HFF-Myc (cell line): ENCODE measurements at places on chromosomes 4 and X.

- DNase-seq = no peak
Observed at GRCh38 chr4:84733343-84734033, 150.6 kb downstream of the CDS1 start.

- no peak for DNase-seq
Observed at GRCh38 chrX:130028196-130028595, 45.8 kb downstream of the BCORL1 start.

DNA sequence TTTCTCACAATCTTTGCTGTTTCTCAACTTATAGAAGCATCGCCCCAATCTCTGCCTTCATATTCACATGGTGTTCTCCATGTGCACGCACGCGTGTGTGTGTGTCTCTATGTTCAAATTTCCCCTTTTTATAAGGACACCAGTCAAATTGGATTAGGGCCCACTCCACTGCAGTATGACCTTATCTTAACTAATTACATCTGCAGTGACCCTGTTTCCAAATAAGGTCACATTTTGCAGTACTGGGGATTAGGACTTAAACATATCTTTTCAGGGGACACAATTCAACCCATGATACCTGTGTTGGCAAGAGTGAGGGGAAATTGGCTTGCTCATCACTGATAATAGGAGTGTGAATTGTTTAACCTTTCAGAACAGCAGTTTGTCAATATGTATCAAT, 66.5 kb upstream of the MAGEA10 start:
- no peak for DNase-seq

DNA sequence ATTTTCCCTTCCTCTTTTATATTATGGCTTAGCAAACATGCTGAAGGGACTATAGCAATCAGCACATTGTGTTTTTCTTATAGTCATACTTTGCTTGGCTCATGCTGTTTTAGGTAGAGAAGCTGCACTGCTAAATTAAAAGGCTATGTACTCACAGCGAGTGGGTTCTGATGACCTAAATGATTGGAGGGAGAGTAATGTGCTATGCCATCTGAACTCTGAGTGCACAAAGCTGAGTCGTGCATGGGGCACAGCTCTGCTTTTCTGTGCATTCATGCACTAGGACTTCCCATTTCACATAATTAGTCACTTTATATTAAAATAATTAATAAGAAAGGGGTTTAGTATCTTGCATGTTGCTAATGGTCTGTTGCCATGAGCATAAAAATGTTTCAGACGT, 132.7 kb upstream of the ADGRL3 start:
- DNase-seq = no peak

GRCh38 chrX:79466636-79467035, 99.5 kb upstream of the ITM2A start:
- DNase-seq = no peak

GRCh38 chrX:41616935-41617334, 71.8 kb upstream of the GPR34 start:
- DNase-seq = no peak

DNA sequence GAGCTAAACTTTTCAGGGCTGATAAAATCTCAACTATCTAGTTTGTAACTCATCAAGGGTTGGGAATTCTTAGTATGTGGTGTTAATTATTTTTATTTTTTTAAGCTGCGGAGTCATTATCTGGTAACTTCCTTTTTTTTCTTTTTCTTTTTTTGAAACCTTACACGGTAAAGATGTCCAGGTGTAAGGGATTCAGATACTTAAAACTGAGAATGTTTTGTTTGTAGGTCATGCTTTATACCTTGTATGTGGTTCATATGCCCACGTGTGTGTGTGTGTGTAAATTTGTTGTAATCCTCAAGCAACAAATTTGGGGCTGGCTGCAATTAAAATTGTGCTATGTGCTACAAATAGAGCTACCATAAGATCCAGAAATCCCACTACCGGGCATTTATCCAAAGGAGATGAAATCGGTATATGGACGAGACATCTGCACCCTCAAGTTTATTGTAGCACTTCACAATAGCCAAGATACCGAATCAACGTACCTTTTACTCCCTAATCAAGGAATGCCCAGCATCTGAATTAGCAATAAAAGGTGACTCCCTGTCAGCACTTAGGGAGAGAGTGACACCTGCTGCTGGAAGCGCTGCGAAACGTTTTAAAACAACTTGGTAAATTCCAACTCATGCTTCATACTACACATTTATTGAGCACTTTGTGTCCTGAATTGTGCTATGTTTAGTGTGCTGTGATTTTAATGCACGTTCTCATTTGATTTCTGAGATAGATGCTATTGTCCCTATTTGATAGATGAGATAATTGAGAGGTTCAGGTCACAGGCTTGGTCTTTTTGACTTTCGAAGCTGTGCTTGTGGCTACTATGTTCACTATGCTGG, 16.1 kb downstream of the MSMO1 start:
- DNase-seq = no peak

DNA sequence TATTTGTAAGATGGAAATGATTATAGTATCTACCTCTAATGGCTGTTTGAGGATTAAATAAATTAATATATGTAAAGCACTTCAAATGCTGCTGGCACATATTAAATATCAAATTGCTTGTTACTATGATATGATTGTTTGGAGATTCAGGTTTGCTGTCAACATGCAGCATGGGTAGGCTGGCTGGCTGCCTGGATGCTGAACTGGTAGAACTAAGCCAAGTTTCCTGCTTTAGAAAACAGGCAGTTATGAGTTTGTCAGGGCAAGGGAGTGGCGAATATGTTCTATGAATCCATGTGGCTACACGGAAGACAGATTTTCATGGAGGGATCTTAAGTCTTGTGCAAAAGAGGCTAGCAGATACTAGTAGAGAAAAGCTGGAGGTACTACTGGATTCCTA, 239.6 kb downstream of the GBA3 start:
- no peak for DNase-seq

GRCh38 chr4:90160044-90160443, 32.9 kb downstream of the CCSER1 start:
- DNase-seq = no peak

- DNase-seq = no peak
Observed at GRCh38 chr4:70902577-70903290, 565 bp downstream of the MOB1B start.

DNA sequence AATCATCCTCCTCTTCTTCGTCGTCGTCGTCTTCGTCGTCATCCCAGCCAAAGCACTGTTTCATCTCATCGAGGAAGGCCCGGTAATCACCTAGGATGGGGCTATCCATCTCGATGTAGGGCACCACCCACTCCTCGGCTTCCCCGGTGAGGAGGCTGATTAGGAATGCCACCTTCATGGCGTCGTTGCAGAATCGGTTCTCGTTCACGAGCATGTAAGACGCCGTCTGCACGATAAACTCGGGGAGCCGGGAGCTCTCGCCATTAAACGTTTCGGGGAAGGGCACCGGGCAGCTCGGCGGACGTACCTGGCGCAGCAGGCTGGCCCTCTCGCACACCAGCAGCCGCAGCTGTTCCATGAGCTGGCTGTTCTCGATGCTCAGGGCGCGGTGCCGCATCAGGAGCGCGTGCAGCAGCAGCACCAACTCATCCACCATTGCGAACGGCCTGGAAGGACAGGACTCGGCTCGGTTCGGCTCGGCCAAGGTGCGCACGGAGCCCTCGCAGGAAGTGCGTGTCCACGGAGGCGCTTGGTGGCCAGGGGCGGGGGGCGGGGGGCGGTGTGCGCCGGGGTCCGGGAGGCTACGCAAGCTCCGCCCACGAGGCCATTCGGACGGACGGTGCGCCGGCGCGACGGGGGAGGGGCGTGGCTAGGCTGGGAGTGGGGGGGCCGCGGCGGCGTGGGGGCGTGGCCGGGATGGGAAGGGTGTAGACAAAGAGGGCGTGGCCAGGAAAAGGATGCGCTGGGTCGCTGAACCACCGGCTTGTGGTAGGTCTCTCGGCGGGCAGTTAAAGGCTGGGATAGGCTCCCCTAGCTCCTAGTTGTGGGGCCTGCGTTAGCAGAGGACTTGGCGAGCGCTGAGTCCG, at the start of gene LDOC1:
LDOC1 (minus strand) TSS at position 544 of the 866 bp plus-strand sequence; CDS start at position 436, 108 bp downstream.
- DNase-seq = peak; percentile 24

- no peak for DNase-seq
Observed at GRCh38 chrX:147498796-147499195, 412.9 kb upstream of the FMR1 start.

DNA sequence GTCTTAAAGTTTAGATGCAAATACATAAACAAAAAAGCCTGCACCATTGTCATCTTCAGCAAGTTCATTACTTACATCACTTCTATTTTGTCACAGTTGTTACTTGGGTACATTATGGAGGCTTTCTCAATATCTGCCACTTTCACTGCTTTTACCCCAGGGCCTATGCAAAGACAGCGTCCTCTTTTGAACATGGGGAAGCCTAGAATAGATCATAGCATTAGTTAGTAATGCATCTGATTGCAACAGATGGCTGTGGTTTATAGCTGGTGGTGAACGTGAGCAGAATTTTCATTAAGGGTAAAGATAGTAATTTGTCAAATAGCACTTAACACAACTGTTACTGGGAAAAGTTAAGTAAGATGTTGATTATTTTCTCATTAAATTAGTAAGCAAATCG, 729 bp downstream of the CXCL11 start:
- no peak for DNase-seq

GRCh38 chr4:46016306-46016705, 107.5 kb downstream of the GABRG1 start:
- no peak for DNase-seq

DNA sequence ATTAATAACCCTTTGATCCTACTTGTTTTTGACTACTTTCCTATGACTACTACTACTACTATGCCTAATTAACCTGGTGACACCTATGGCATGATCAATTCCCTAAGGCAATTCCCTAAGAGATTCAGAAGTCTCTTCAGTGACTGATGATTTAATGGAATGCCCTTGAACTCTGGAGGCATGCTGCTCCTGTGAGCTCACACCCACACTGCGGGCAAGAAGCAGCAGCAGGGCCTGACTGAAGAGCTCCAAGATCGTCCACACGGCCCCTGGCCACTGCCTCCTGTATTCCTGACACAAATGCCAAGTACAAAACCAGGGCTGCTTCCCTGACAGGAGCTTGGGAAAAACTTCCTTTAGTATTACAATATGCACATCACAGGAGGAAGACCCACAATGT, 74.2 kb upstream of the STS start:
- no peak for DNase-seq

- DNase-seq = no peak
Observed at GRCh38 chr4:1199556-1200331, 27.4 kb upstream of the SPON2 start.

DNA sequence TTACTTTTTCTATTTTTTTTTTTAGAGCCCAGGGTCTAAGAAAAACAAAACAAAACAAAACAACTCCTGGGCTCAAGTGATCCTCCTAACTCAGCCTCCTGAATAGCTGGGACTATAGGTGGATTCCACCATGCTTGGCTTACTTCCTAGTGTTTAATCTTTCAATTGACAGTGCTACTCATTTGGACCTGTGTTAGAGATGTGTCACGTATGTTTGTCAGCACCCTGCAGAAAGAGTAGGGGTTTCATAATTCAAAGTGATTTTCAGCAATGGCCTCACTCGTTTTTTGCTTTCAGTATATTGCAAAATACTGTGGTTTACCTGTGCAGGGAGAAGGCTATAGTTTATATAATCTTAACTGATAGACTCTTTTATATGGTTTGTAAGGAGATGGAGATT, 71.6 kb upstream of the TEX13D start:
- DNase-seq = no peak

DNA sequence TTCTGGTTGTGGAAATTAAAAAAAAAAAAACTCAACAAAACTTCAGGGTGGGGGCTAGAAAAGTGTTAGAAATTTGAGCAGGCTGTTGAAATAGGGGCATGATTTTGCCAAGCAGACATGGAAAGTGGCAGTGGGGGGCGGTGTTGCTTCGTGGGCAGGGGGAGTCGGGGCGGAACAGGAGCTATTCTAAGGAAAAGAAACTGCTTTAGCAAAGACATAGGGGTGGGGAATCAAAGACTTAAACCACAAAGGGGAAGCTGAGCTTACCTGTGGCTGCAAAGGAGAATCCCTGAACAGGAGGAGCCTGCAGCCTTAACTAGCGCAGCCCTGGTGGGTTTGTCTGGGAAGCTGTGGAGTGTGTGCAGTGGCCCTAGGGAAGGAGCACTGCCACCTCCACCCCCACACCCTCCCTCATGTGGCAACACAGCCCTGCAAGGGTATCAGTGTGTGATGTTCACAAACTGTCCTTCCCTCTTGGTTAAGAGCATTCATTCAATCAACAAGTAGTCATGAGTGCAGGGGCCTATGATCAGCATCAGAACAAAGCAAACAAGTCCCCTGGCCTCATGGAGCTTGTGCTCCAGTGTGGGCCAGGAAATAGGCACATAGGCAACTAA, 20.5 kb downstream of the SEL1L3 start:
- no peak for DNase-seq

DNA sequence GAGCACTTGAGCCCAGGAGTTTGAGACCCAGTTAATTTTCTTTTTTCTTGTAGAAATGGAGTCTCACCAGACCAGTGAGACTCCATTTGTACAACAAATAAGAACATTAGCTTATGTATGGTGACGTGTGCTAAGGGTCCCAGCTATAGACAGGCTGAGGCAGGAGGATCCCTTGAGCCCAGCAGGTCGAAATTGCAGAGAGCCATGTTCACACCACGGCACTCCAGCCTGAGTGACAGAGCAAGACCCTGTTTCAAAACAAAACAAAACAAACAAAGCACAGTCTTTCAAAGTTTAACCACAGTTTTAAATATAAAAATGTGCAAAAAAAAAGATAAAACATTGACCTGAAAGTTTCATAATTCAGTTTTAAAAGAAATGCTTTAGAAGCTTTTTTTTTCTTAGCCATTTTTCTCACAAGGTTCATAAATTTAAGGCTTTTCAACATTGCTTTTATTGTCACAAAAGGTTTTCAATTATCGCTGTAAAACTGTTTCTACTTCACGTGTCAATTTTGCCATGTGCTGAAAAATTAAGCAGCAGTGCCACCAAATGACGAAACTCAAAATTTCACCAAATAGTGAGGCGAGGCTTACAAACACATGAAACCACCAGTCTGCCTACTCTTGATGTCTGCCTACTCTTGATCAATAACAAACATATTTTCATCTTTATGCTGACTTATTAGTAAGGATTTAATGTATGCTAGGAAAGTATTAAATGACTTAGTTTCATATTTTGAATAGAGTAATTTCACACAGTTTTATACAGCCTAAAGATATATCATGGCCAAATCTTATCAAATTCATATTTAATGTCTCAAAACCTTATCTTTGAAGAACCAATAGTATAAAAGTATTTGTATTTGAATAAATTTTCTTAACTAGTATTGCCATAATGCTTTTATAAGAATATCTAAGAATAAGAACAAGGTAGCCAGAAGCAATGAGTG, 126.3 kb downstream of the NEK1 start:
- peak; percentile 27 for DNase-seq

- DNase-seq = no peak
Observed at GRCh38 chr4:177236886-177237285, 72.8 kb upstream of the NEIL3 start.

- DNase-seq = no peak
Observed at GRCh38 chrX:97401154-97401553, 517.4 kb downstream of the RPA4 start.
